Anterior cingulate cortex (tissue), 58 donors: ENCODE measurements at places on chromosomes 7 and 10.

DNA sequence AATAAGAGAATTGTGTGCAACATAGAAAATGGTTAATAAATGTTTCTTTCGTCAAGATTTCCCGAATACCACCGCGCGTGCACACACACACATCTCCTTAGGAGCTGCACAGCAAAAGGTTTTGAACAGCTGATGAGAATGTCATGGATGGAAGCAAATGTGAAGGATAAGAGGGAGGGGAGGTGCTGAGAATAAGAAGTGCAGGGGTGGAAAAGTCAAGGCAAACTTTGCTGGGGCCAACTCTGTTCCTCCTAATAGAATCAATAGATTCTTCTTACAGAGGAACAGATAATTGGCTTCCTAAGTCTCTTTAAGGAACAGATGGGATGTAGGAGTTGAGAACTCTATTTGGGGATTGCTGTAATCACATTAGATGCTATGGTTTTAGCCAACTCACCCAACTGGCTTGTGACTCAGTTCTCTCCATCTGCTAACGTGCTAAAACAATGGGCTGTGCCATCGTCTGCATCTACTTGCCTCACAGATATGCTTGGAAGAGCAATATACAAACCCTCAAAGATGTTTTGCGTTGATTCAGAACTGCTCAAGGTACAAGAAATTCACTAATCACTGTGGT is 408.2 kb upstream of the CELF2 start:
- DNase-seq, result no peak

- no peak for DNase-seq
Measured at GRCh38 chr10:119500123-119500795, 42.3 kb downstream of the RGS10 start.

DNA sequence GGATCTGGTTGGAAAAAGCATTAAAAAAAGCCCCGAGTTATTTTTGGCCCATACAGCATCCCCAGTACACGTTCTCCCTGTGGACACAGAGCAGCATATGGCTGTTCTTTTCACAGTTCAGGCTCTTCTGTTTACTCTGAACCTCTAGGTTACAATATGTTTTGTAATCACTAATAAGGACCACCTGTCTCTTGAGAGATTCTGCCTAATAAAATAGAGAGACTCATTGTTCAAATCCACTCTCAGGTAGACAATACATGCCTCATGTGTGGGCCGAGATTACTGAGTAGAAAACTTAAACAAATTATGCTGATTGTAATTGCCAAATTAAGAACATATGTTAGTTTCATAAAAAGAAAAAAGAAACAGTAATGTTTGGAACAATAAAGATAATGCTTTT is 647.7 kb downstream of the GRM8 start:
- no peak for DNase-seq

- no peak for DNase-seq
Measured at GRCh38 chr7:61111-61510, 131.3 kb upstream of the FAM20C start.

DNA sequence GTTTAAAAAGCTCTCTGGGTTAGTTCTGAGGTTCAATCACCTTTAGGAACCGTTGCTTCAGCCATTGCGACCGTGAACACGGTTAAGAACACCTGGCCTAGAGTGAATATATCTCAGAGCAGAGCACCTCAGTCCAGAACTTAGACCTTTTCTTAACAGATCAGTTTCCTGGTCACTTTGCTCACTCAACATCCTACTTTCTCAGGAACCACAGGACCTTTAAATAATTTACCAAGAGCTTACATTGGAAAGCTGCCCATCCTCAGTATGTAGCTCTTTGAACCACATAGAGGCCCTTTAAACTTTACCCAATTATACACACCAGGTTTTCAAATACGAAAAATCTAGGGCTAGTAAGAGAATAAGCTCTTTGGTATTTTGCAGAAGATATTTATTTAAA is 153.2 kb downstream of the NRBF2 start:
- no peak for DNase-seq
